AG09319 (cell line): ENCODE measurements at places on chromosomes 3 and 15.
A peak's percentile ranks its signal among the peaks of the same experiment; 100 is the strongest.

DNA sequence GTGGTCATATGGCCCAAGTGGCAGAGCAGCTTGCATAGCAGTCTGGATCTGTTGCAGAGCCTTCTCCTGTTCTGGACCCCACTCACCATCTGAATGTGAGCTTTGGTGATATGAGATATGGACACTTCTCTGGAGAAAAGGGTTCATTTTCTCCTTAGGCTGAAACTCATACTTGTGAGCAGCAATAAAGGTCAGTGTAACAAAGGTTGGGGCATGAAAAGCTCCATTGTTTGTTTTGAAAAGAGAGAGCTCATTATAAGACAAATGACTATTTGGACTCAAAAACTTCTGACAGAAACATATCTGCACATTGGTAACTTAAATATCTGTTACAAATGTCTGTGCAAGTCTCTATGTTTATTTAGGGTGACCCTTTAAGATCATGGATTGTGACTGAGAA, 517.3 kb downstream of the MFSD1 start:
- DNase-seq, result no peak

DNA sequence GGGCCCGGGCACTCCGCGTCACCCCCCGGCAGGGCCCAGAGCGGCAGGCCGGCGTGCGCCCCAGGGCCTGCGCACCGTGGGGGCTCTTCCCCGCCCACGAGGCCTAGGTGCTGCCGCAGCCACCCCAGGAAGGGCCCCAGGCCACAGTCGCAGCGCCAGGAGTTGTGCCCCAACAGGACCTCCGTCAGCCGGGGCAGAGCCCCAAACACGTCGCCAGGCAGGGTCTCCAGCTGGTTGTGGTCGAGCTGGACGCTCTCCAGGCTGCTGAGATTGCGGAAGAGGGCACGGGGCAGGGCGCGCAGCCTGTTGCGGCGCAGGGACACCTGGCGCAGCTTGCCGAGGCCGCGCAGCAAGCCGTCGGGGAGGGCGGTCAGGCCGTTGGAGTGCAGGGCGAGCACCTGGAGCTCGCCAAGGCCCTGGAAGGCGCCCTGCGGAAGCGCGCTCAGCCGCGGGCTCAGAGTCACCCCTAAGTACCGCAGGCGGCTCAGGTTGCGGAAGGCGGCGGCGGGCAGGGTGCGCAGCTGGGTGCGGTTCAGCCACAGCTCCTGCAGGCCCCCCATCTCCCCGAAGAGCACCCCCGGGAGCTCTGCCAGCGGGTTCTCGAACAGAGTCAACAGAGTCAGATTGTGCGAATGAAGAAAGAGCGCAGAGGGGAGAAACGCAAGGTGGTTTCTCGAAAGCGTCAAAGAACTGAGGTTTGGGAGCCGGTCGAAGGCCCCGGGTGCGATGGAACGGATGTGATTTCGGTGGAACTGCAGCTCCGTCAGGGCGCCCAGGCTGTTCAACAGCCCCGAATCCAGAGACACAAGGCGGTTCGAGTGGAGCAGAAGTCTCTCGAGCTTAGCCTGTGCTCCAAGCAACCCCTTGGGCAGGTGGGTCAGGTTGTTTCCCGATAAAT, 2.0 kb downstream of the GP5 start:
- DNase-seq, result no peak

DNA sequence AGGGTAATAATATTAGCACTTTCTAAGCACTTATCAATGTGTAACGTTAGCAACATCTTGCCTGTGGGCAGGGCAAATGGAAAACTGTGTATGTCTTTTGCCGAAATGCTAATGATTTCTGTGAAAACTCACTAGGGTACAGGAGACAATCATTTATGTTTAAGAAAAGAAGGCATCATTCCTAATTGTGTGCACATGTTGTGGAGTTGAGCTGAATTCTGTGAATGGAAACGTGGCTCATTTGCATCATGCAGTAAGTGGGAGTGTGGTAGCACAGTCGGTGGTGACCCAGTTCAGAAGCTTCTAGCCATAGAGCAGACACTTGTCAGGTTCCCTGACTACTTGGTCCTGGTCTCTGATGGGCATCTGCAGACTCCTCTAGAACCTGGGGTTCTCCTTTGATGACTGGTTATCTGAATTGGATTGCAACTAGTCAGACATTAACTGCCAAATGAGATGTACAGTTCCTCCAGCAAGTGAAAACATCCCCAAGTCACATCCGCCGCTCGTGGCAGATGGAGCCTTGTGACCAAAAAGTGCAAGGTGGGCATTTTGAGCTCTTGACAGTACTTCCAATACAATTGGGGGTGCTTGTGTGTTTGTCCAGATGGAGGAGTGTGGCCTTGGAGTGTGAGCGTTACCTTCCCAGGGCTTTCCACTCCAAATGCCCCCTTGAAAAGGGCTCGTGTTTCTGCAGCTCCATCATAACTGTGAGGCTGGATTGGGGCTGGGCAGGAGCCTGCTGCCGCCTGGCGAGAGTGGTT, 21.5 kb downstream of the MRPS25 start:
- DNase-seq, result no peak

DNA sequence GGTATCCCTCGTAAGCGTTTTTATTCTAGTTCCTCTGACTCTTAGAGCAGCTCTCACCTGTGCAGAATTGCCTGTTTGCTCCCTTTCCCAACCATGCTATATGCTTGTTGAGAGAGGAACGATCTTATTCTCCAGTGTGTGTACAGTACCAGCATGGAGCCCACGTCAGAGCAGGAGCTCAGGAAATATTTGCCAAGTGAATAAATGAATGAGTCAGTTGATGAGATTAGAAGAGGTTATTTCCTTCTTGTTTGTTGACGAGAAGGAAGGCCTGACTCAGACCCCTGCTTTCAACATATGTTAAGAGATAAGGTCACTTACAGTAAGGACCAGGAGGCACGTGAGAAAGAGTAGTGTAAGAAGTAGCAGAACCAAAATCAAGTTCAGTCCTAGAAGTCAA, 106.3 kb upstream of the ABHD17C start:
- peak; percentile 77 for DNase-seq

DNA sequence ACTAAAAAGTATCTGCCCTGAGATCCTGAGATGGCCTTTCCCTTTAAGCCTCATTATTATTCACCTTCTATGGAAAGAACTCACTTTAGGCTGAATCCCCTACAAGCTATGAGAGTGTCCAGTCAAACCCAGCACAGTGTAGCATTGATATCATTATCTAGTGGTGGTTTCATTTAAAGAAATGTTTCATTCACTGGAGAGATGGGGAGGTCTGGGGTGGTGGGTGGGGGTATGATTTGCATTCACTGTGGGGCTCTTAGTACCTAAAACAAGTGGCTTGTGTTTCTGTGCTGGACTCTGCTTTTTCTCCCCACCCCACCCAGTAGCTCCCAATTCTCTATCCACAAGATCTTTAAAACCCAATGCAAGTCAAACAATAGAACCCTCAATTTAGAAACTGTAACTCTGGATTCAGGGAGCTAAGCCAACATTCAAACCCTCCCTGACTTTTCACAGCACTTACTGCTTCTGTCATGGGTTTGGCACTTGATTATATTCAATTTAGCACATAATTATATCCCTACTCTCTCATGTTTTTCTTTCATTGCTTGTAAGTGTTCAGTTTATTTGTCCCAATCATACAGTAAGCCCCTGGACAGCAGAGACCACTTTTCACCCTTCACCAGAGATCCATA, 310.5 kb upstream of the THBS1 start:
- no peak for DNase-seq

DNA sequence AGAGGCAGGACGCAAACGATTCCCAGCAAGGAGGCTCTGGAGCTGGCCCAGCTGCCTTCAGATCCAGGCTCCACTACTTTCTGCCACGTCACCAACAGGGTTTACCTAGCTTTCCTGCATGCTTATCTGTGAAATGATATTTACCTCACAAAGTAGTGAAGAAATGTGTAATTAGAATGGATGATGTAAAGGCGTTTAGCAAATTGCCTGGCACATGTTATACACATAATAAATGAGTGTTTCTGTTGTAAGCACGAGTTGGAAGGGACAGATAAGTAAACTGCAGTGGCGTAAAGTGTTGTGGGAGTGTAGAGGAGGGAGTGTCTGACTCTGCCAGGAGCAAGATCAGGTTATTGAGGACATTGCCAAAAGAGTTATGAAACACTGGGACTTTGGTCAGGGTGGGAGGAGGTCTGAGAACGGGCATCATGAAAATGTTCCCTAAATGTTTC, 3.5 kb upstream of the CHAC1 start:
- DNase-seq, result no peak

GRCh38 chr15:84975871-84976351, 5.7 kb upstream of the PDE8A start:
- DNase-seq, result no peak

DNA sequence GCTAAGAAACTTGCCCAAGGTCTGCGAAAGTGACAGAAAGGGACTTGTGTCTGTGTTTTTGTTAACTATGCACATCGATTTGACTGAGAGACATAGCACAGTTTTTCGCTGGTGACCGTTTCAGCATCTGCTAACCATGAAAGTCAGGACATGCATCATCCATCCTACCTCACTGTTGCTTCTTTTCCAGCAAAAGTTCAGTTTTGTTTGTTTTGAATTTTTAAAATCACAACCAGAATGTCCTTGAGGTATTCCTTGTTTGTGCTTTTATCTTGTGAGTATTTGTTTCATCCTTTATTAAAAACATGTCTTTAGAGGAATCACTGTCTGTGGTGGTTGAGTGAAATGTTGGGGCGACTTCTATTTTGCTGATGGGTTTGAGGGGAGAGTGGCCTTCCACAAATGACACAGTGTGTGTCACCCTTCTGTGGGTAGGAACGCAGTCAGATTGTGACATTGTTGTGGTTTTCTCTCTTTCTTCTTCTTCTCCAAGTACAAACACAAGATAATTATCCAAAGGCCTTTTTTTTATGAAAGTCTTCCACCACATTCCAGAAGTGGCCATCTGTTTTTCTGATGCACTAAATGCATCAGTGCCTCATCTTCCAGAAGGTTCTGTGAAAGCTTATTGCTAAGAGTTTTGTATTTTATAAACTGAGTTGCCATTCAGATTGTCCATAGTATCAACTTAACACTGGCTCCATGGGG, 214.4 kb upstream of the NR2E3 start:
- no peak for DNase-seq

- no peak for DNase-seq
Measured at GRCh38 chr3:102553876-102554275, 119.1 kb downstream of the ZPLD1 start.

- DNase-seq, result peak; percentile 83
Measured at GRCh38 chr15:99123713-99124451, 19.0 kb downstream of the SYNM start.

GRCh38 chr15:70241561-70242320, 144.0 kb upstream of the TLE3 start:
- no peak for DNase-seq

DNA sequence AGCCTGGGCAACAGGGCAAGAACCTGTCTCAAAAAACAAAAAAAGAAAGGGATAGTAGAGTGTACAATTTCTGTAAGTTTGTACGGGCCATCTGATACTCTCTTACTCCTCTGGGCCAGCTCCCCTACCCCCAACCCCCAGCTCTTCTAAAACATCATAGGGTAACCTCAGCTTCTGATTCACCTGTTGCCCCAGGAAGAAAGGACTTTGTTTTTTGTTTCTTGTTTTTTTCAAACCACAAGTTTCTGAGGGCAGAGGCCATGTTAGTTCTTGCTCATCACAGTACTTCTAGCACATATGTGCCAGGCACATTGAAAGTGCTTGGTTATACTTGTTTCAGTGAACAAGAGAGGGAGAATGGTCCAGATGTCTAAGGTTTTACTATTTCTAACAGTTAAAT, 20.2 kb downstream of the ATOSA start:
- DNase-seq, result no peak

DNA sequence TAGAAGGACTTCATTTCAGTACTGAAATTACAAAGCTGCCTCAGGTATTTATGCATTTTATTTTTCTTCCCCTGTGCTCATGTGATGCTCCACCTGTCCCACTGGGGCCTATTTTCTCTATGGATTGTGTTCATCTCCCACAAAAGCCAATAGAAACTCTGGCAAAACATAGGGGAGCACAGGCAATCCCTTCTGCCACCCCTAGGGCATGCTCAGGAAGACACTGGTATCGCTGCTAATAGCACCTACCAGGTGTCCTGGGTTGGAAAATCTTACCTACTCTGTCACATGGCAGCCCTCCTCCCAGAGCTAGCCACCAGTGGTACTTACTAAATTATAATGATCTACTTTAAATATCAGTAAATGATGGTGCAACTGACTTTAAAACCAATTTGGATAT, 427.4 kb downstream of the FGF12 start:
- no peak for DNase-seq

GRCh38 chr15:63076714-63077046, 34.1 kb downstream of the TPM1 start:
- DNase-seq, result no peak

GRCh38 chr3:196639483-196640296, at the start of gene NRROS:
Gene NRROS, plus strand, starts transcription at chr3:196639694. Its CDS starts 14,846 bp downstream, at chr3:196654540.
- DNase-seq, result no peak

DNA sequence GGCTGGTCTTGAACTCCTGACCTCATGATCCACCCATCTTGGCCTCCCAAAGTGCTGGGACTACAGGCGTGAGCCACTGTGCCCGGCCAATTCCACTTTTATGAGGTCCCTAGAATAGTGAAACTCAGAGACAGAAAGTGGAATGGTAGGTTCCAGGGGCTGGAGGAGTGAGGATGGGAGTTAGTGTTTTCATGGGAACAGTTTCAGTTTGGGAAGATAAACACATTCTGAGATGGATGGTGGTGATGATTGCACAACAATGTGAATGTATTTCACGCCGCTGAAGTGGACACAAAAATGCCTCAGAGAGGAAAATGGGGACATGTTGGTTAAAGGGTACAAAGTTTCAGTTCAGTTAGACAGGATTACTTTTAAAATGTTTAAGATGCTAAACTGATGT, 22.5 kb upstream of the HDAC11 start:
- DNase-seq, result no peak

GRCh38 chr3:103048068-103048722, 613.4 kb downstream of the ZPLD1 start:
- DNase-seq, result no peak

- DNase-seq, result no peak
Measured at GRCh38 chr3:66475386-66476020, 25.3 kb downstream of the LRIG1 start.

DNA sequence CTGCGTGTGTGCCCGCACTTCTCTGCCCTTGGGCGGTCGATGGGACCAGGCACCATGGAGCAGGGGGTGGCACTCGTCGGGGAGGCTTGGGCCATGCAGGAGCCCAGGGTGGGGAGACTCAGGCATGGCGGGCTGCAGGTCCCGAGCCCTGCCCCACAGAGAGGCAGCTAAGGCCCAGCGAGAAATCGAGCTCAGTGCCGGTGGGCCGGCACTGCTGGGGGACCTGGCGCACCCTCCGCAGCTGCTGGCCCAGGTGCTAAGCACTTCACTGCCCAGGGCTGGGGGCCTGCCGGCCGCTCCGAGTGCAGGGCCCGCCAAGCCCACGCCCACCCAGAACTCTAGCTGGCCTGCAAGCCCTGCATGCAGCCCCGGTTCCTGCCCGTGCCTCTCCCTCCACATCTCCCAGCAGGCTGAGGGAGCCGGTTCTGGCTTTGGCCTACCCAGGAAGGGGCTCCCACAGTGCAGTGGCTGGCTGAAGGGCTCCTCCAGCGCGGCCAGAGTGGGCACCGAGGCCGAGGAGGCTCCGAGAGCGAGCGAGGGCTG, 553 bp upstream of the RTP4 start:
- no peak for DNase-seq
